Stimulated activated CD8-positive, alpha-beta memory T cell treated with anti-CD3 and anti-CD28 coated beads, Interleukin-15, amount 100 ng/mL, for 24 hours (primary cell): ENCODE measurements at places on chromosomes 3 and 15.

DNA sequence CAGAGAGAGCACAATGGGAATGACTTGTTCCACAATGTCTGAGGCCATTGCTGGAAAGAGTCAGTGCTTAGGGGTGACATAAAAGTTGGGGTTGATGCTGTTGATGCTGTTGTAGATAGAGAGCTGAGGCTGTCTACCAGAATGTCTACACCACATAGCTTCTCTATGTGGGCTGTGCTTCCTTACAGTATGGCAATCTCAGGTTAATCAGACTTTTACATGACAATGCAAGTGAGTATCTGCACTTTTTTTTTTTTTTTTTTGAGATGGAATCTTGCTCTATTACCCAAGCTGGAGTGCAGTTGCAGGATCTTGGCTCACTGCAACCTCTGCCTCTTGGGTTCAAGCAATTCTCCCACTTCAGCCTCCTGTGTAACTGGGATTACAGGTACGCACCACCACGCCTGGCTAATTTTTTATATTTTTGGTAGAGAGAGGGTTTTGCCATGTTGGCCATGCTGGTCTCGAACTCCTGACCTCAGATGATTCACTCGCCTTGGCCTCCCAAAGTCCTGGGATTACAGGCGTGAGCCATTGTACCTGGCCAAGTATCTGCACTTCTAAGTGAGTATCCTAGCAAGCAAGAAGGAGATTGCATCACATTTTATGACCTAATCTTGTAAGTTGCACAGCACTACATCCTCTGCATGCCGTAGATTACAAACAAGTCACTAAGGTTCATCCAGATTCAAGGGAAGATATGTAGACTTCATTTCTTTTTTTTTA lies 28.7 kb downstream of the DLEC1 start:
- no peak for DNase-seq

- DNase-seq = no peak
Observed at GRCh38 chr3:13519006-13519791, 29.7 kb upstream of the FBLN2 start.

GRCh38 chr15:99931703-99932603 lies 198.7 kb upstream of the LYSMD4 start:
- no peak for DNase-seq

DNA sequence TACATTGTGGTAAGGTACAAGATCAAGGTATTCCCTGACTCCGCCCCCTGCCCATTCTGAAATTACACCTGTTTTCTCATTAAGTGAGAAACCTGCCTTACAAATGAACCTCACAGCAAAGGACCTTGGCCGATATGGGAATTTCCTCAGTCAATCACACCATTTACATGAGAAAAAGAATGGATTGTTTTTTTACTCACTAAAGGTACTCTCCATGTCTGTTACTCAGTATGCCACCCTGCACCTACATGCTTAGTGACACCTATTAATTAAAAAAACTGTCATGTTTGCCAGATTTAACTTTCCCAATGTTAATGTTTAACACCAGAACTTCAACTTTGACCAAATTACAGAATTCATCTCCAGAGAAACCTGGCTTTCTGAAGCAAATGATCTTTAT lies 62.0 kb downstream of the ESYT3 start:
- DNase-seq = no peak

GRCh38 chr3:4887177-4887576 lies 92.1 kb upstream of the BHLHE40 start:
- DNase-seq = no peak

- DNase-seq = no peak
Observed at GRCh38 chr3:51679777-51680176, 8.7 kb downstream of the TEX264 start.

GRCh38 chr3:66236281-66236680 lies 15.5 kb downstream of the SLC25A26 start:
- DNase-seq = no peak

GRCh38 chr3:85193565-85193964 lies 234.8 kb downstream of the CADM2 start:
- no peak for DNase-seq

- no peak for DNase-seq
Observed at GRCh38 chr3:119637679-119638477, 22.5 kb downstream of the POPDC2 start.

DNA sequence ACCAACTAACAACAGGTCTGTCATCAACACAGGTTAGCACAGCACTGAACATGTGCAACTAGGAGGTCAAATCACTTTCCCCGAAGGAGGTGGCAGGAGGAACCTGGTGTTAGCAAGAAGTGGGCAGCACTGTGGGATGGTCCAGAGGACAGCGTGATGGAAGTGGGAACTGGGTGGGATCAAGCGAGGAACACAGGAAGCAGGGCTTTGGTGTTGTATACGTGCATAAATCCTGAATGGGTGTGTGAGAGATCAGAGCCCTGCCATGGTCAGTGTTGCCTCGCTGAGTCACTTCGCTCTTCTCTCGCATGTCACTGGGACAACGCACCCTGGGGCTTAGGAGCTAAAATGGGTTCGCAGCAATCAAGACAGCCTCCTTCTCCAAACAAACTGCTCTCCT lies 62.1 kb downstream of the MOBP start:
- no peak for DNase-seq

DNA sequence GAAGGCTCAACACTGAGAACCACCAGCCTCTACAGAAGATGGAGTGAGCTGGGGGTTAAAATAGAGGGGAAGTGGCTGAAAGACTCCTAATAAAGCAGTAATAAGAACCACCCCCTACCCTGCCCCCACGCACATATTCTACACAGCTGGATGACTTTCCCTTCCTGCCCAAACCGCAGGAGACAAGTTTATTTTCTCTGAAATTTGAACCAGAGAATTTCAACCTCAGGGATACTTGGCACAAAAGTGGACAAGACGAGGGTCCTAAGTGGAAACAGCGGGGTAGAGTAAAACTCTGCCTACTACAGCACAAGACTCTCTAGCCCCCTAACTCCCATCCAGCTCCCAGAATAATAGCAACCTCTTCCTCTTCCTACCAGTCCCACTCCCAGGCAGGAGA lies 28.4 kb downstream of the USF3 start:
- no peak for DNase-seq

DNA sequence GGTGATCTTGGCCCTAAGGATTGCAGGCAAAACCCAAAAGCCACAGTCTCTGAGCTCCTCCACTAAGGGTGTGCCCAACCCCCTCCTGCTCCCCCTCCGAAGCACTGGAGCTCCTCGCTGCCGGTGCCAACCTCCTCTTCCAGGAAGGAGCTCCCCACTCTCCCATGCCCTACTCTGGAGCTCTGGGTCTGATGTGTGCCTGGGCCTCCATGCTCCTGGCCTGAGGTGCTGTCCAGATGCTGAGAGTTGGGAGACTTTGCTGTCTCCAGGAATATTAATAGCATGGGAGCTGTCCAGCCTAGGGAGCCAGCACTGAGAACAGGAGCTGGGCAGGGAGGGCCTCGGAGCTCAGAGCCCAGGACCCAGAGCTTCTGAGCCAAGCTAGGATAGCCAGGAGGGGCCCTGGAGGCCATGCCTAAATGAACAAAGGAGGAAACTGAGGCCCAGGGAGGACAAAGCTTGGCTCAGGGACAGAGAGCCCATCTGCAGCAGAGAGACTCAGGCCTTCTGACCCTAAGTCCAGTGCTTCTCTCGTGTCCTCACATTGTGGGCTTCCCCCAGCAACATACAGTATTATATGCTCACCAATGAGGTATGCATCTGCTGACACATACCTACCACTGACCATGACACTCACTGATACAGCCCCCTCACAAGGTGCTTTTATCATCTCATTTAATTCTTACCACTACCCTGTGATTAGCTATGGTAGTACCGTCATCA lies 36.9 kb upstream of the HERC1 start:
- no peak for DNase-seq

DNA sequence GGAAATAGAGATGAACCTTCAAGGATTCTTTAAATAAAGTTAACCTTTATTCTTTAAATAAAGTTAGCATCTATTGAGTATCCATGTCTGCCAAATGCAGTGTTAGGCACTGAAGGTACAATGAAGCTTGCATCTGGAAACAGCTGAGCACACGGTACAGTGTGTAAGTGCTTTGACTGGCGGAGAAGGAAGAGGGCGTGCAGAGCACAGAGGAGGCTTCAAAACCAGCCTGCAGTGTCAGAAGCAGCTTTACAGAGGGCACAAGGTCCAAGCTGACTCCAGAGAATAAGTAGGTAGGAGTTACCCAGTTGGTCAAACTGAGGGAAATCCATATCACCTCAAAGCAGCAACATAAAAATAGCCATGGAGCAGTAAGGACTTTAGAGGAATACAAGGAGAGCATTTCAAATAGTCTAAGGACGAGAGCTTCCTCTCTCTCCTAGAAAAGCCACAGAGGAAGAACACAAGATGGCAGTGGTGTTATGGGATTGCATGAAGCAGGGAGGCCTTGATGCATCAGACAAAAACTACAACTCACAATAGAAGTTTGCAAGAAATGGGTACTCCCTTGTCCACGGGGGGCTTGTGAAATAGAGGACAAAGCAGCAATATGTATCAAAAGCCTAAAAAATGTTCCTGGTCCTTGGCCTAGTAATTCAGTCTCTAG lies 60.3 kb upstream of the PPP2R3A start:
- no peak for DNase-seq

DNA sequence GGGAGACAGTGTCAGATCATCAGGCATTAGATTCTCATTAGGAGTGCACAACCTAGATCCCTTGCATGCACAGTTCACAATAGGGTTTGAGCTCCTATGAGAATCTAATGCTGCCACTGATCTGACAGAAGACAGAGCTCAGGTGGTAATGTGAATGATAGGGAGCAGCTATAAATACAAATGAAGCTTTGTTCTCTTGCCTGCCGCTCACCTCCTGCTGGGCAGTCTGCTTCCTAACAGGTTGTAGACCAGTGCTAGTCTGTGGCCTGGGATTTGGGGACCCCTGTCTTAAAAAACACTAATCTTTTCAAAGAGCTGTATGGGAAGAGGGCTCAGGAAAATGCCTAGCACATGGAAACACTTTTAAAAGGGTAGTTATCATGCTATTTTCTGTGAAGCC lies 50.9 kb upstream of the PARP14 start:
- DNase-seq = no peak

DNA sequence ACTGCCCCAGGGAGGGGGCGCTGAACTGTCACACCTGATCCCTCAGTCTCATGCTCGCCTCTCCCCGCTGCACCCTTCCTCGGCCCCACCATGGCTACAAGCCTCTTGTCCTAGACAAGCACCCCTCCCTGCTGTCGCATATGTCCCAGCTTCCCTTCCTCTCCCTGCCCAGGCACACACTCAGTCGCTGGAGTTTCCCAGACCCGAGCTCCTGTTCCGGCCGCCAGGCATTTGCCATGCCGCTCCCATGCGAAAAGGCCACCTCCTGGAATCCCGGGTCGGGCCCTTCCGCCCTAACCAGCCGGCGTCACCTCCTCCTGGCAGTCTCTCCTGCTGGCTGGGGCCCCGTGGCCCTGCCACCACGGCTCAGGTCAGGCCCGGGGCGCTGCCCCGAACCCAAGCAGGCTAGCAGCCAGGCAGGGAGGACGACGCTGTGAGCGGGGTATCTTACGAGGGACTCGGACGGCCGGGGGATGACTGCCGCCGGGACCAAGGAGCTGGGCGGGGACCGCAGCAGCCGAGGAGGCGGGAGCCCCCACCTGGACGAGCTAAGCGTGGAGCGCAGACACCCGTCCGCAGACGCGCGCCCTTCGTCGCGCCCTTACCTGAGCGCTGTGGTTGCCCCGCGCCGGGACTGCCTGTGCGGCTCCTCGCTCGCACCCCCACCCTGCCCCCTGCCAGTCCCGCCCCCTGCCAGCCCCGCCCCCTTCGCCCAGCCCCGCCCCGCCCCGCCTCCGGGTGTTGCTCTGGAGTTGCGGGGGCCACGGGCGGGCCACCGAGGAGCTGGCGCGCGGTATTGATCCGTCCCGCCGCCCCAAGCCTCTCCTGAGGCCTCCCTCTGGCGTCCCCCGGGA lies at the start of gene ALS2CL:
Gene ALS2CL, minus strand, starts transcription at position 642 of the 854 bp plus-strand sequence. CDS start 4,239 bp downstream, outside the sequence.
- no peak for DNase-seq

- no peak for DNase-seq
Observed at GRCh38 chr3:67362686-67363085, 291.7 kb downstream of the SUCLG2 start.

- DNase-seq = no peak
Observed at GRCh38 chr3:188209740-188210139, 55.8 kb downstream of the LPP start.

GRCh38 chr15:77741106-77741505 lies 108.4 kb upstream of the LINGO1 start:
- DNase-seq = no peak

DNA sequence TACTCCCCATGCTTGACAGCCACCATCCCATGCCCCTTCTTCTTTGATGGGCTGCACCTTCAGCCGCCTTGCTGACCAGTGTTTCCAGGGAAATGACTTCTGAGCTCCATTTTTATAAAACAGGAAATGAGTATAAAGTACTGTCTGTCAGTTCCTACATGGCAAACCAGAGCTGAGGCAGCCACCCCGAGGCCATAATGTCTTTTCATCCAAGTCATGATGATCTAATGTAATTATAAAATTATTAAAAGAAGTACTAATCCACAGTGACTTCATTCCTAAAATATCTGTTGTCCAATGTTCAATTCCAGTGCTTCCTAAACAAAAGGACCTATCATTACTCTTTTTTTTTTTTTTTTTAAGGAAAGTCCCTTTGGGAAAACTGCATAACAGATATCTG lies 75.2 kb upstream of the HERC1 start:
- no peak for DNase-seq
